Fibroblast of skin of left quadriceps (primary cell): ENCODE measurements at places on chromosomes 1 and 21.

DNA sequence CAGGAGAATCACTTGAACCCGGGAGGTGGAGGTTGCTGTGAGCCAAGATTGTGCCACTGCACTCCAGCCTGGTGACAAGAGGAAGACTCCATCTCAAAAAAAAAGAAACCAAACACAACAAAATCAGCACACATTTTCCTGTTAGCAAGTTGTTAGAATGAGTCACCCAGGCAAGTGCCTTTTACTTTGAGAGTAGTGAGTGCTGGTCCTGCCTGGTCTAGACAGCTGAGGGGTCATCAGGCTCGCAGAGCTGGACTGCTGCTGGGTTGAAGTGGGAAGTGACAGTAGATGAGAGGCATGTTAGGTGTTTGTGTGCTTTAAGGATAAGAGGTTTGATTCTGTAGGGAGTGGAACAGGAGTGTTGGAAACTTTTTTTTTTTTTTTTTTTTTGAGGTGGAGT is 31.9 kb downstream of the GNPAT start:
- no peak for DNase-seq

GRCh38 chr1:16294219-16295212 is 57.5 kb upstream of the CPLANE2 start:
- no peak for DNase-seq

GRCh38 chr1:36089393-36090121 is 865 bp downstream of the ADPRS start:
- DNase-seq: no peak

GRCh38 chr1:2229037-2229864 is 1.1 kb downstream of the SKI start:
- DNase-seq: no peak

GRCh38 chr1:65317866-65318653 is 8.7 kb downstream of the DNAJC6 start:
- DNase-seq: no peak

DNA sequence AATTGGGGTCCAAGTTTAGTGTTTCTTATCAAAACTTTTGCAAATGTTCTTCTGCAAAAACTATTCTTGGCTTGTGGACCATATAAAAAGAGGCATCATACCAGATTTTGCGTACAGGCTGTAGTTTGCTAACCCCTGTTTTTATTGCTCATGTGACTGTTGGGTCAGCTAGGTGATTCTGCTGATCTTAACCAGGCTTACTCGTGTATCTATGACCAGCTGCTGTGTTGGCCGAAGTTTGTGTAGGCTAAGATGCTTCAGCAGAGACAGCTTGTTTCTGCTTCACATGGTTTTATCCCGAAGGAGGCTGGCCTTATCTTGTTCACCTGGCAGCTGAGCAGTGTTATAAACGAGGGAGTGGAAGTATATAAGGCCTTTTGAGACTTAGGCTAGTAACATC is 38.2 kb downstream of the POU2F1 start:
- no peak for DNase-seq

DNA sequence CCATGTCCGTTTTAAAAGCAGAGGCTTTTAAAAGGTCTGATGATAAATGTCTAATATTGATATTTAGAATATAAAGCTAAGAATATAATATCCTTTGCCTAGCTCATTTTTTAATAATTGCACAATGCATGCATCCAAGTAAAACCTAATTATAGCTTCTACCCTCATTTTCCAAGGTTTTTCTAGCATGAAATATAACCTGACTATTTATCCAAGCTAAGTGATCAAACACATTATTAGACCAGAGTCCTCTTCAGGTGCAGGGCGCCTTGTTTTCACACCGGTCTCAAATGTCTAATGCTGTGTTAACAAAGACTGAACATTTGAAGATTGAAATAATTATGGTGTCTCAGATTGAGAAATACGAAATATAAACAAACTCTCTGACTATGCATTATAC is 648.9 kb upstream of the CXADR start:
- no peak for DNase-seq

- no peak for DNase-seq
Measured at GRCh38 chr1:47181095-47181954, 8.5 kb downstream of the PDZK1IP1 start.

DNA sequence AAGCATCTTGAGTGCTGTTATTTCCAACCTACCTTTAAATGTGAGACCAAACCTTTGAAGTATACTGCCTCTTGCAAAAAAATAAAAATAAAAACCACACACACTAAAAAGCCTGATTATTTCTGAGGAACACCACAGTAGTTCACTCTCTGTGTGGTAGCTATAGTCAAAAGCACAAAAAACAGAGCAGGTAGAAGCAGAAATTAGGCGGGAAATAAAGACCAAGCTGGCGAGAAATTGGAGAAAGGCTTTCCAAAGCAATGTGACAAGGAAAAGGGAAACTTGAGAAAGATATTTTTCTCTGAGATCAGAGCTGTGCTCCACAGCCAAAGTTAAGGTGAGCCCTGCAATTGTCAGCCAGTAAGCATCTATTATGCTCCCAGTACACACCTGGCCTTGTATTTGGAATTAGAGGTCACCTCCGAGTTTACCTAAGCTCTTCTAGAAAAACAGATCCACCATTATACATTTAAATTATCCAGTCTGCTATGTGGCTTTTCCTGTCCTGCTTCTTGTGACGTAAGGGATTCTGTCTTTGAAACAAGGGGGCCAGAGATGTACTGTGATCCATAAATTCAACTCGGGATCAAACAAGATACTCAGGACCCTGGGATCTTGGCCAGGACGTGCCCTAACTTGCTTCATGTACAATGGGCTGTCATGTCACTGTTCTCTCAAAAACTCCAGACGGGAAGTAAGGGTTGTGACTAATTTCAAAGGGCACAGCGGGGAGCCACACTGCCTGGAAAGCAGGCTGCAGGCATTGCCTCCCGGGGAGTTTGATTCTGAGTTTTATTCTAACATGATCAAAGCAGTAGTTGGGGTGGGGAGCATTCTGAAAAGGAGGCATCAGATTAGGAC is 39.8 kb upstream of the RAB4A start:
- DNase-seq: no peak

DNA sequence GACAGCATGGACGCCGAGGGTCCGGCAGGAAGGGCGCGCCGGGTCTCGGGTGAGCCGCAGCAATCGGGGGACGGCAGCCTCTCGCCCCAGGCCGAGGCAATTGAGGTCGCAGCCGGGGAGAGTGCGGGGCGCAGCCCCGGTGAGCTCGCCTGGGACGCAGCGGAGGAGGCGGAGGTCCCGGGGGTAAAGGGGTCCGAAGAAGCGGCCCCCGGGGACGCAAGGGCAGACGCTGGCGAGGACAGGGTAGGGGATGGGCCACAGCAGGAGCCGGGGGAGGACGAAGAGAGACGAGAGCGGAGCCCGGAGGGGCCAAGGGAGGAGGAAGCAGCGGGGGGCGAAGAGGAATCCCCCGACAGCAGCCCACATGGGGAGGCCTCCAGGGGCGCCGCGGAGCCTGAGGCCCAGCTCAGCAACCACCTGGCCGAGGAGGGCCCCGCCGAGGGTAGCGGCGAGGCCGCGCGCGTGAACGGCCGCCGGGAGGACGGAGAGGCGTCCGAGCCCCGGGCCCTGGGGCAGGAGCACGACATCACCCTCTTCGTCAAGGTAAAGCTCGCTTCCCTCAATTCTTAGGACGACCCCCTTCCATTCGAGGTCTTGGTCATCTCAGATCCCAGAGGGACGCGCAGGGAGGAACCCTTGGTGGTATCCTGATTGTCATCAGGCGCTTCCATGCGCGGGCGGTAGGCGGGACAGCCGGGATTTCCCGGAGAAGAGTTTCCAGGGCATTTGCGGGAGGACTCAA is 1.6 kb downstream of the CLIC6 start:
- DNase-seq: no peak

GRCh38 chr1:89908672-89909436 is 86.1 kb upstream of the ZNF326 start:
- DNase-seq: peak; percentile 80

GRCh38 chr1:14426854-14427253 is 171.6 kb upstream of the KAZN start:
- DNase-seq: no peak

- DNase-seq: no peak
Measured at GRCh38 chr1:10841118-10841517, 44.7 kb upstream of the CASZ1 start.

DNA sequence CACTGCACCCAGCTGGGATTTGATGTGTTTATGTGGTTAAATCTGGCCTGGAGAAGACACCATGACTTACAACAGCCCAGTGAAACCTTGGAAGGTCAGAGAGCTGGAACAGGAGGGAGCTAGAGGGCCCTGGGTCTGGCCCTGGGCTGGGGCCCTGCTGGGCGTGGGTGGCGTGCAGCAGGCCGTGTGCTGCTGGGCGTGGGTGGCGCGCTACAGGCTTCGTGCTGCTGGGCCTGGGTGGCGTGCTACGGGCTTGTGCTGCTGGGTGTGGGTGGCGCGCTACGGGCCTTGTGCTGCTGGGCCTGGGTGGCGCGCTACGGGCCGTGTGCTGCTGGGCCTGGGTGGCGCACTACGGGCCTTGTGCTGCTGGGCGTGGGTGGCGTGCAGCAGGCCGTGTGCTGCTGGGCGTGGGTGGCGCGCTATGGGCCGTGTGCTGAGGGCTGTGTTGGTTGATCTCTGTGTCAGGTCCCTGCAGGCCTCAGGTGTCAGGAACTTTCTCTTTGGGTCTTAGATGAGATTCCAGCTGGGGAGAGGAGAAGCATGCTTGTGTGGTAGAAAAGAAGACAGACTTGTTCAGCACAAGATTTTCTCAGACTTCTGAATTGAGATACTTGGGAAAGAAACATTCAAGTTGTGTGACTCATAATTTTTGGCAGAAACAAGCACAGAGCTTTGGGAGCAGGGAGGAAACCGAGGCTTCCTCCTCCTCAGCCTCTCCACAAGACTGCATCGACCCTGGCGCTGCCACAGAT is 66.0 kb downstream of the COL18A1 start:
- peak; percentile 74 for DNase-seq

DNA sequence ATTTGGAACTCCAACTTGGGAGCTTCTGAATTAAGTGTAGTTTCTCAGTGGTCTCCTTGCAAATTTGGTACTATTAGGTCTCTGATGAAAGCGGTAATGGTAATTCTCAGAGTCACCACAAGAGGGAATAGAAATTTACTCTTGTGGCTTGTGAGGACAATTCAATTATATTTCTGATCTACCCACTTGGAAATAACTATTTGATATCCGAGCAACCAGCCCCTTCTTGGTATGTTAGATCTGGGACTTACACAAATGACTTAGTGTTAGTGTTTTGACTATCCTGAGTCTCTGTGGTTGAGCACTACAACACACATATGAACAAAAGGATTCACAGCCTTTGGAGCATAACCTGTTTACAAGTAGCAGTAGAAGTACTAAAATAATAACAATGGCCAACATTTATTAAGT is 68.1 kb downstream of the RPS6KA1 start:
- no peak for DNase-seq

DNA sequence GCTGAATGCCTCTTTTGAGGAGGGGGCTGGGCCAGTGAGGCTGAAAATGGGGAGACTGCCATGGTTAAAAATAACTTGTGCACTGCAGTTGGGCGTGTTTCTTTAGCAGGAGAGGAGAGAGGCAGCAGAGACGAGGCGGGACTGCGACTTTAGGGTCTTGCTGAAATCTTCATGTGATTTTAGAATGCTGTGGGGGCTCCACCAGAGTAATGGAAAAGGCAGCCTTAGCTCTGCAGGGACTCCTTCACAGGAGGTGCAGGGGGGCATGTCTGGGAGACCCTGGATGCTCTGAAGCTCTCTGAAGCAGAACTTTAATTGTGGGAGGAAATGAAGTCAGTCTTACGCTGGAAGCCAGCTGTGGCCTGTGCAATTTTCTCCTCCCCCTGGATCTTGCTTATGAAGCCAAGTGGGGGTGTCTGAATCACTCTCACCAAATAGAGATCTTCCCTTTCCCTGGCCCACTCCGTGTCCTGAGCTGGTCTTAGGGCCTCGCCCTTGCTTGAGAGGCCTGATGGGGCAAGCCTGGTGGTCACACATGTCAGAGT is 60.8 kb downstream of the NDUFS5 start:
- no peak for DNase-seq

GRCh38 chr1:65267683-65268082 is 41.7 kb upstream of the DNAJC6 start:
- DNase-seq: no peak

- peak; percentile 67 for DNase-seq
Measured at GRCh38 chr1:183318433-183318832, 99.7 kb downstream of the NMNAT2 start.

DNA sequence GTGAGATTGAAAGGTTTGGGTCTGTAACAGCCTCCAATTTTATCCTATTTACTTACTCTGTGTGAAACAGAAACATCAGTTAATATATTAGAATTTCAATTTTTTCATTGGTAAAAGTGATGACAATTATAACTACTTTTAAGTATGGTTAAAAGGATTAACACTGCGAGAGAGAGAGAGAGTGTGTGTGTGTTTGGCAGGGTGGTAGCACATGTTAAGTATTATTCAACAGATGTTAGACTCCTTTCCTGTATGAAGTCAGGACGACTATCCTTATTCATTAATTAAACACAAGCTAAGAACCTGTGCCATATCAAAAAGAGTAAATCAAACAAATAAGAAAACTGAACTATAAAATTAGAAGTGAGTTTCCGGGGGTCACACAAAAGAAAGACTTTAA is 662.5 kb downstream of the PLPP3 start:
- DNase-seq: peak; percentile 7

DNA sequence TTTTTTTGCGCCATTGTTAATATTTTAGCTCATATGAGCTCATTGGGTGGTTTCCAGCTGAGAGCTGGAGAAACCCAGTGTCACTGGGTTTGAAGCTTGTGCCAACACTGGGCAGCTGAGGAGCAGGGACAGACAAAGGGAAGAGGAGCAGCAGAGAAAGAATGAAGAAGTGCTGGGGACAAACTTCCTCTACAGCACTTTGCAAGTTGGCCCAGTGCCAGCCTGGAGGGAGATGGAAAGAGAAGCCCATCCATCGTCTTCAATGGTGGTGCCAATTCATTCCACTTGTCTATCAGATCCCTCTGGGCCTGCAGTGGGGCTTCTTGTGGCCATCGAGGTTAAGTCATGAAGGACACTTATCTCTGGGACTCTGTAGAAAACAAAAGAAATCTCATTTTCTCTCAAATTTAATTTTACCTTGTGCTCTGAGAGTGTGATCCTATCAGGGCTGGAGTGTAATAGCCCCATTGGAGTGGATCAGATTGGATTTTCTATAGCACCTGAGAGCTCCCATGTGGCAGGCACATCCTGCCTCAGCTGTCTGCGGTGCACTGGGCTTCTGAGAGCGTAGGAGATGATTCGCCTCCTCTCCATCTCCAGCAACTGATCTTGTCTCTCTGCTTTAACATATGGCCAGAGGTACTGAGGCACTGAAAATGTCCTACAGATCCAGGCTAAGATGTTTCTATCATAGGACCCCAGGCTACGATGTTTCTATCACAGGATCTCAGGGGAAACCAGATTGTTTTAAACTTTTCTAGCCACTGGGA is 114.7 kb downstream of the TNR start:
- DNase-seq: no peak

GRCh38 chr1:202268032-202268431 is 73.7 kb downstream of the UBE2T start:
- DNase-seq: no peak

DNA sequence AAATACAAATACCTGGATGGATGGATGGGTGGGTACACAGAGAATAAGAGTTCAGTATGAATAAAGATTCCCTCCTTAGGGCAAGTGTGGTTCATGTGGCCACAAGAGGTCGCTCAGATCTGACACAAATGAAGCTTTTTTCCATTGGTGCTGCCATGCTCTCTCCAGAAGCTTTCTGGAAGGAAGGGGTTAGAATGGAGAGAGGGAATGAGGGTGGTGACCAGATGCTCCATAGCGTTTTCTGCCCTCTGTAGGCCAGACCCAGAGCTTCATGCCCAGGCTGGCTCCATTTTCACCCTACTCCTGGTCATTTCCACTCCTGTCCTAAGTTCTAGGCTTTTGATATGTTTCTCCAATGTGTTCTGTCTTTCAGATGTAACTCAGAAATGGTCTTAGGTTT is 3.3 kb upstream of the FCRL6 start:
- DNase-seq: peak; percentile 59
